ENCODE measurements at places on chromosomes 4 and X.

- no peak for DNase-seq
Observed at GRCh38 chrX:131239057-131239456, 50.0 kb downstream of the IGSF1 start.

GRCh38 chr4:95417531-95417930 lies 131.2 kb downstream of the UNC5C start:
- DNase-seq, result no peak

DNA sequence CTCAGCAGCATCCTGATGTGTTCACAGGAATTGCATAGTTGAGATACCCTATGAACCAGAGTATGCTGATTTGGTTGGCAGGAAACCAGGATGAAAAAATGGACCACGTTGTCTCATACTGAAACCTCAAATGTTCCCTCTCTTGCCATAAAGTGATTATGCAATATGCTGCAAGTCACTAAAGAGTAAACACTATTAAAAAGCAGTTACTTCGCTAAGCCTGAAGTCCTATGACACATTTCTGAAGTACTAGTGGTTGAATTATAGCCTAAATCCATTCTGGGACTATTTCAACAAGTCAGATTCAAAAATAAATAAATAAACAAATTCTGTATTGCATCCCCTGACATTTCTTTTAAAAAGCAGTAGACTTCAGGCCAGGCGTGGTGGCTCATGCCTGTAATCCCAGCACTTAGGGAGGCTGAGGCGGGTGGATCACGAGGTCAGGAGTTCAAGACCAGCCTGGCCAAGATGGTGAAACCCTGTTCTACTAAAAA lies 106.0 kb upstream of the NAP1L5 start:
- DNase-seq, result no peak

GRCh38 chrX:38150993-38151392 lies 69.7 kb downstream of the SRPX start:
- DNase-seq, result no peak

DNA sequence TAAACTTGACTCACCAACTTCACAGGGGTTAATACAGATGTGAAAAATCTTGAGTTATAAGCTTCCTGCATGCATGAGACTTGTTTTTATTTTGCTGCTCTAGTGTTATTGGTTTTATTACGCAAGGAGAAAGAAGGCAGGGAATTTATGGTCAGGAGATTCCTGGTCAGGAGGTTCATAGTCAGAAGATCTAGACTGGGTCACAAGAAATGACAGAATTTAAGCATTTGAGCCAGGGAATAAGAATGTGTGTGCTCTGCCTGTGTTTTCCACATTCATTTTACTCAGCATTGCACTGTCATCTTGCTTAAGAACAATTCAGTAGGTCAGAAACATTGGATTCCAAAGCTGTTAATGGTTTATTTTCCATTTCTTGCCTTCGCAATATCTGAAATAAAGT lies 2522.1 kb downstream of the ARAP2 start:
- no peak for DNase-seq

- peak; percentile 92 for DNase-seq
Observed at GRCh38 chr4:48906206-48907173, at the start of gene OCIAD2. TSS of gene OCIAD2 (minus strand) at chr4:48906774. CDS start at chr4:48904549, 2,225 bp downstream.

DNA sequence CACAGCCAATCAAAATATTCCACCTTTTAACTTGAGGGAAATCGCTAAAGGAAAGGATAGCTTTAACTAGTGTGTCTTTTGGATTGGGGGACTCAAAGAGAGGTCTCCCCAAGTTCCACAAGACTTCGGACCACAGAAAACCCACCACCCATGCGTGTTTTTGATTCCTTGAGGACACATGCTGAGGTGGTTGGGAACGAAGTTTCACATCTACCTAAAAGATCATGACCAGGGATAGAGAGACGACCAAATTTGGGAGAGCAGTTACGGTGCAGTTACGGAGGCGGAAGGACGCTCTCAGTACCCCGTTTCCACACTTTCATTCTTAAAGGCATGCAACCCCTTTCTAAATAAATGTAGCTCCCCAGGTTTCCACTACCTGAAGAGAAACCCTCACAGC lies 1.1 kb downstream of the PCYT1B start:
- no peak for DNase-seq

DNA sequence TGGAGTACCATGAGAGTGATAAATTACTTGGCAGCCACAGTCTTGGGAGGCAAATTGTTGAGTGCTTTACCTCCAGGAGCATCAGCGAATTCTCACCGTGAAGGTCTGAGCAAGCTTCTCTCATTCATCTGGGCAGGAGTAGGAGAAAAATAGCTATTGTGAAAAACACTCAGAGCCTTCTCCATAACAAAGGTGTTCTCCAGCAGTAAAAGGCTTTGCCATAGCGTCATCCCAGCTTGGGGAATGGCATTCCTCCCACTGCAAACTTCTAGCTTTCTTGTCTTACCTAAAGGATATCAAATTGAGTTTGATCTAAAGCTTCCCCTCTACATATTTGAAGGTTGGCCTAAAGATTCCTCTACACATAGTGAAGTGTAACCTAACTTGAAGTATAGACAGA lies 29.8 kb upstream of the MAGEA11 start:
- DNase-seq, result no peak

GRCh38 chr4:25109511-25109910 lies 50.7 kb downstream of the SEPSECS start:
- no peak for DNase-seq

GRCh38 chrX:46812445-46812844 lies 24.4 kb upstream of the RP2 start:
- DNase-seq, result peak; percentile 9

DNA sequence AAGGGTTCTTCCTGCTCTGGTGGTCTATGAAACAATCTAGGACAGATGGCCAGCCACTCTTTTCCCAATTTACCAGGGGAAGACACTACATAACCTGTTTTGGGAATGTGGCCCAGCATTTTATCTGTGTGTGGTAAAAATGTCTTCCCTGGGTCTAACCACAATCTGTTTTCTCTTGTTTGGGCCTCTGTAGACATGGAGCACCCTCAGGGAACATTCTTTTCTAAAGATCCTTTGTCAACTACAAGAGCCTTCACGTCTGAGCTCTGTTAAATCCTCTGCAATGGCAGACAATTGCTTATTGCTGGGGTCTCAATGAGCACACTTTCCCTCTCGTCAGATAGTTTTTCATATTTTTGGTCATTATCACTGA lies 35.5 kb downstream of the PLAC1 start:
- no peak for DNase-seq

DNA sequence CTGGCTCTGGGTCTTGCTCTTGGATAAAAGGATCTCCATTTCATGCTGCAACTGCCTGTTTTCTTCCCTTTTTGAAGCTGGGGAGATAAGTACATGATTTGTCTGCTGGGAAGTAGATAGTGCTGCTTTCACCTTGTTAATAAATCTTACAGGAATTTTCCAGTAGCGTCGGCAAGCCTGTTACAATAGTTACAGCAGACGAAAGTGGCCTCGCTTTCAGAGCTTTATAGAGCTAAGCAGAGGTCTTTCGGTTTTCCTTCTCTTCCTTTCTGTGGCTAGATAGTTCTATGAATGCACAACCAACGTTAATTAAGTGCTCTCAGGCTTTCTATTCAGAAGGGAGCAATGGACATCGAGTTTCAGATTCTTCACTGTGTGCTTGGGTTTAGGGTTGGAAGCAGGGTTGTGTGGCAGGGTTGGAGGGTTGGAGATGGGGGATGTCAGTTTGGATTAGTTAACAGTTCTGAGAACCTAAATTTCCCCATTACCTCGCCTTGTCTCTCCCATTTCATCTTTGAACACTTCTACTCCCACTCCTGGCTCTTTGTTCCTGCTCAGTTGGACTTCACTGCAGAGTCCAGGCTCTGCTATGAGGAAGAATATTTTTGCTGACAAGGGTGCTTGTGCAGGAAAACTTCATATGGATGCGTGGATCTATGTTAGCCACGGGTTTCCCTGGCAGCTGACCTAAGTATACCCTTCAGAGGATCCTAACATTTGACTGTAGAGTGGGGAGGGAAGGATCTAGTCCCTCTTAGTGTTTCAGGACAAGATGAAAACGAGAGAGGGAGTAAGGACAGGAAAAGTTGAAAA lies 237.9 kb downstream of the ARHGAP10 start:
- no peak for DNase-seq

- no peak for DNase-seq
Observed at GRCh38 chr4:14767142-14767541, 235.1 kb upstream of the CPEB2 start.

- no peak for DNase-seq
Observed at GRCh38 chr4:6123541-6123940, 76.8 kb downstream of the JAKMIP1 start.

- no peak for DNase-seq
Observed at GRCh38 chr4:173264245-173264644, 69.9 kb downstream of the HMGB2 start.

GRCh38 chrX:130728208-130728607 lies 174.8 kb downstream of the ENOX2 start:
- no peak for DNase-seq

DNA sequence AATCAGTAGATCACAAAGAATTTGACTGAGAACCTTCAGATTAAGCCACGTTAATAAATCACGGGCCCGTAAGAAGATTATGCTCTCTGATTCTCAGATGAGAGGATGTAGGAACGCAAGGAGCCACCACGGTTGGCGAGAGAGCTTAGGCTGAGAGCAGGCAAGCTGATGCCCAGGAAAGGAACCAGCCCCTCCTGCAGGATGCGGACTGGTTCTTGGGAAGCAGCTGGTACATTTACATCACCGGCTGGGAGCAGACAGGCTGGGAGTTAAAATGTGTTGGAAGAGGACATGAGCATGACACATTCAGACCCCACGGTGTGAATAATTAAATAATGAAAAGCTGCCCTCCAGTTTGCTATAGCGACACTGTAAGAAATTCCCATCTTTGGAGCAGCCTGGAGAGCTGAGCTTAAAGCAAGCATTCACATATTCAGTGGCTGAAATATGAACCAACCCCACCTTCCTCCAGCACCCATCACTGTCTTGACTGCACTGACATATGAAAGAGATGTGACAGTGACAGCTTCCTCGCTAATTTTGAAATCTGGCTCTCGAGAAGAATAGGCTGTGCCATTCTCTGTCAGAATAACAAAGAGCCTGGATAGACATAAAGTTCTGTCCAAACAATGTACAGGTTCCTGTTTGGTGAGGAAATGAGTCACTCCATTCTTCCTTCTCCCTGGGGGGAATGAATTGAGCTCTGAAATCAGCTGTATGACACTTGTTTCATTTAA lies 33.1 kb downstream of the LNX1 start:
- peak; percentile 61 for DNase-seq

Measured in NCI-H146 (cell line).